ENCODE measurements at places on chromosomes 12 and 14. TPM values are rescaled to one million over a fixed set of nuclear protein-coding genes. Genes with fewer than 3 reads are reported as not detected.

The MYL2 gene
- total RNA-seq: not detected

The CD4 gene
- 1.9 TPM for total RNA-seq

The INTS13 gene
- total RNA-seq: 24.7 TPM

The SLC11A2 gene
- 154 TPM for total RNA-seq

The SLC35F4 gene
- total RNA-seq: 3.8 TPM

The GEMIN2 gene
- total RNA-seq: 39.8 TPM

The STAC3 gene
- total RNA-seq: 0.94 TPM

The LRRC43 gene
- total RNA-seq: not detected

The GPX2 gene
- not detected for total RNA-seq

The IFI27 gene
- total RNA-seq: 8.8 TPM

The MAP3K12 gene
- total RNA-seq: 61.0 TPM

The ACACB gene
- total RNA-seq: 9.7 TPM

The CCDC177 gene
- 8.8 TPM for total RNA-seq

The KLRB1 gene
- total RNA-seq: not detected

The GARIN6 gene
- total RNA-seq: not detected

The DMAC2L gene
- total RNA-seq: 17.2 TPM

The LRIG3 gene
- 19.1 TPM for total RNA-seq

The CFAP54 gene
- 13.8 TPM for total RNA-seq
